ENCODE measurements at places on chromosomes 7 and 10. TPM values are rescaled to one million over a fixed set of nuclear protein-coding genes. Genes with fewer than 3 reads are reported as not detected.

The OR13A1 gene
- total RNA-seq: not detected

The HKDC1 gene
- 42.0 TPM for total RNA-seq

The TAS2R41 gene
- total RNA-seq: not detected

The ANKRD61 gene
- not detected for total RNA-seq

The LRRD1 gene
- total RNA-seq: not detected

The PAPOLB gene
- total RNA-seq: not detected

The STEAP1 gene
- total RNA-seq: 3.4 TPM
